Stimulated activated CD4-positive, alpha-beta T cell treated with anti-CD3 and anti-CD28 coated beads, TNF-alpha, amount 100 ng/mL, for 1 hour (primary cell): ENCODE measurements at places on chromosomes 11 and 22.

GRCh38 chr11:1129611-1130160 lies 28.1 kb upstream of the MUC5AC start:
- DNase-seq: no peak

DNA sequence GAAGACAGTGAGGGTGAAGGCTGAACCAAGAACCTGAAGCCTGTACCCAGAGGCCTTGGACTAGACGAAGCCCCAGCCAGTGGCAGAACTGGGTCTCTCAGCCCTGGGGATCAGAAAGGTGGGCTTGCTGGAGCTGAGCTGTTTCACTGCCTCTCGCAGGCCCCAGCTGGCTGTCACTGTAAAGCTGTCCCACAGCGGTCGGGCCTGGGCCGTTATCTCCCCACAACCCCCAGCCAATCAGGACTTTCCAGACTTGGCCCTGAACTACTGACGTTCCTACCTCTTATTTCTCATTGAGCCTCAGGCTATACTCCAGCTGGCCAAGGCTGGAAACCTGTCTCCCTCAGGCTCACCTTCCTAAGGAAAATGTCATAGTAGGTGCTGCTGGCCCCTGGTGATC lies 4.1 kb downstream of the PPP1CA start:
- no peak for DNase-seq

DNA sequence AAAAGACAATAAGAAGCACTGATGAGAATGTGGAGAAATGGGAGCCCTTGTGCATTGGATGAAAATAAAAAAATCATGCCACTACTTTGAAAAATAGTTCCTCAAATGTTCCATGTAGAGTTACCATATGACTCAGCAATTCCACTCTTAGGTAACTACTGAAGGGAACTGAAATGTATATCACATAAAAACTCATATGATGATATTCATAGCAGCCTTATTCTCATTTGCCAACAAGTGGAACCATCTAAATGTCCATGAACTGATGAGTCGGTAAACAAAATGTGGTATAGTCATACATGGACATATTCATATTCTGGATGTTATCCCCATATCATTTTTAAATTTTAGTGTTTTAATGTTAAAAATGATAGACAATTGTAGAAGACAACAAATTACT lies 3.5 kb downstream of the KRTAP5-9 start:
- DNase-seq: no peak

DNA sequence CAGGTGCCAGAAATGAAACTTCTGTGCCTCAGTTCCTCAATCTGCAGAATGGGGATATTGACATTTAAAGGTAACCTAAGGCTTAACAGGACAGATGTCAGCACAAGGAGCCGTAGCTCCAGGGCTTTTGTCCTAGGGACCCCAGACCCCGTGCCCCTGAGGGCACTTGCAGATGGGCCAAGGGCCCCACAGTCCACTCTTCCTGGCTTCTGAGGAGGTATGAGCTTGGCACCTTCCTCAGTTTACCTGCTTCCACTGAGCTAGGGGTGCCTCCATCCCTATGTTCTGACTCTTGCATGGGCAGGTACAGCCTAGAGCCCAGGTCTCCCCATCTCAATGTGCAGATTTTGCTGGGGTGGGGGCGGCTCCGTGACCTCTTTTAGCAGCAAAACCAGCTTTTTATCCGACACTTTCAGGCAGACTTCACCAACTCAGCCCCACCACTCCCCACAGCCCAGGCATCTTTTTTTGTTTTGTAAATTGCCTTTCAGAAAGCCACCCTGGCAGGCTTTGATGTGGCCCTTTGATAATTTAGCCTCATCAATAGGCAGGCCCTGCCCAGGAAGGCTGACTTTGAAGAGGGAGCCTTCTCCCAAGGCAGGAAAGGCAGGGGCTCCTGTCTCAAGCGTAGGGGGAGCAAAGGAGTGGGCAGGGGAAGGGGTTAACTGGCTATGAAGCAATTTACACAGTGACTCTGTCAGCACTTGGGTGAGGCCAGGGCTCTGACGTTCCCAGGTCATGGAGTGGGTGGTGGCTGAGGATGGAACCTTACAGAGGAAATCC lies 23.7 kb upstream of the FGF3 start:
- no peak for DNase-seq

- no peak for DNase-seq
These were observed 846.6 kb upstream of the ANO3 start for GRCh38 chr11:25485315-25485714.

DNA sequence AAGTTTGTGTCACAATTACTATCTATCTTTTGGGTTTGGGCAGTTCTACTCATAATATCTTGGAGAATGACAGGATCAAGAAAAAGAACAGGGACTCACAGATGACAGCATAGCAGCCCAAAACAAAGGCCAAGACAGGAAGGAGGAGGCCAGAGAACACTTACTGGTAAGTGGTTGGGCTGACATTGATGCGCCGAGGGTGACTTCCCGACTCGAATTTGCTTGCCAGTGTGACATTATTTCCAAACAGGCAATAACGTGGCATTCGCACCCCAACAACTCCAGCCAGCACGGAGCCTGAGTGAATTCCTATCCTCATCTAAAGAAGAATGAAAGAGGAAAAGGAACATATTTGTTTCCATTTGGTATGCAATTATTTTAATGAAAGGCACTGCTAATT lies 309.9 kb downstream of the GUCY1A2 start:
- DNase-seq: no peak

DNA sequence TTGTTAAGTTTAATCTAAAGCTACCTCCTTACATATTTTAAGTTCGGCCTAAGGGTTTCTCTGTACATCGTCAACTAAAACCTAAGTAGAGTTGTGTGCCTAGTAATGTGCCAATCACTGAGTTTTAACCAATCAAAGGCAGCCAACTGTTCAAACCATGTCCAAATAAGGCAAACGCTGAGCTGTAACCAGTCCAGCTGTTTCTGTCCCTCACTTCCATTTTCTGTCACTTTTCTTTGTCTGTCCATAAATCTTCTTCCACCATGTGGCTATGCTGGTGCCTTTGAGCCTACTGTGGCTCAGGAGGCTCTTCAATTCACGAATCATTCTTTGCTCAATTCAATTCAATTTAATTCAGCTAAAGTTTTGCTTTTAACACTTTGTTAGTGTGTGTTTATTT lies 13.9 kb upstream of the ATXN10 start:
- DNase-seq: no peak

GRCh38 chr11:6799402-6799801 lies at the start of gene OR6A2:
TSS of gene OR6A2 (minus strand) at chr11:6799689. CDS start at chr11:6795708, 3,981 bp downstream.
- DNase-seq: no peak

DNA sequence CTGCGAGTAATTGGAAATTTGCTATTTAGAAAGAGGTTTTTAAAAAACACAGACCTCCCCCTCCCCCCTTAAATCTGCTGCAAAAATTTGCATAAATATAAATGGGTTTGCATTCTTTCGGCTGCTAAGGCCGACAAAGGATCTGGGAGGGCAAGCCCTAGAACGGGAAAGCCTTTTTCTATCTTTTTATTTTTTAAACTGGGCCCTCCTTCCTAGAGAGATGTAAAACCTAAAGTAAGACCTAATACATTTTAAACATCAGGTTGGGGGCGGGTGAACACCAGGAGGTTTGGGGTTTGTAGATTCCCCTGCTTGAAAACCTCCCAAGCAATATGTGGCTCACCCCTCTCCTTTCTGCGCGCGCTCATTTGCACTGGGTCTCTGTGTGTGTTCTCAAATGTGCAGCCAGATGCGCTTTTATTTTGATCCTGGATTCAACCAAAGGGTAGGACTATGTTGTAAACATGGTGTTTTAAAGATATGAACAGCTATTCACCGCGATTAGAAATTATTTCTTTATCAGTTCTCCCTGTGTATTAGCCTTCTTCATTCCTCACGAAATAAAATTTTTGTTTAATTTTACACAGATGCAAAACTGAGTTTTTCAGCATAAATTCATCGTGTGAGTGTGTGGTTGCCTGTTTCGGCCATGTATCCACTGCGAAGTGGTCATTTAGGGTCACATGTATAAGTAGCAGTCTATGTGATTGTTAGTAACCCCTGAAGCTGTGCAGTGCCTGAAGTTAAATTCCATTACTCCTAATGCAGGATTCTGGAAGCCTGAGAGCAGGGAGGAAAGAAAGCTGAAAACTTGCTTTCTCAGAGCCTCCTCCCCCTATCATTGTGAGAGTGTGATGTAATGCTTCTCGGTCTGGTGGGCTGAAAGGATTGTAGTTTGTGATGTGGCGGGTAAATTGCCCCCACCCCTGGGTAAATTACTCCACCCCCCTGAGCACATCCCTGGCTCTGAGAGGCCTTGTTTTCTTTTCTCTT lies 988 bp downstream of the TNRC6B start:
- DNase-seq: no peak

- no peak for DNase-seq
These were observed 771.4 kb downstream of the BRD1 start for GRCh38 chr22:49056301-49056700.

- no peak for DNase-seq
These were observed 25.4 kb downstream of the YPEL1 start for GRCh38 chr22:21710156-21710555.

- DNase-seq: no peak
These were observed 21.8 kb downstream of the NUCB2 start for GRCh38 chr11:17298302-17298701.

GRCh38 chr22:22420580-22420979 lies 88.0 kb downstream of the ZNF280B start:
- no peak for DNase-seq

DNA sequence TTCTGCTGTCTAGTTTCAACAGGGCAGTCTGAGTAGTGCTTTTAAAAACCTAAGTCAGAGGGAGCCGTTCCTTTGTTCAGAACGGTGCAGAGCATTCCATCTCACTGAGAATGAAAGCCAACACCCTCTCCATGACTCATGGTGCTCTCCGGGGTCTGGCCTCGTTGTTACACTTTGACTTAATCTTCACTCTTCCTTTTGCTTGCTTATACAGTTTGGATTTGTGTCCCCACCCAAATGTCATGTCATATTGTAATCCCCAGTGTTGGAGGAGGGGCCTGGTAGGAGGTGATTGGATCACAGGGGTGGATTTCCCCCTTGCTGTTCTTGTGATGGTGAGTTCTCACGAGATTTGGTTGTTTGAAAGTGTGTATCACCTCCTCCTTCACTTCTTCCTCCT lies 292.2 kb downstream of the ST3GAL4 start:
- DNase-seq: no peak

DNA sequence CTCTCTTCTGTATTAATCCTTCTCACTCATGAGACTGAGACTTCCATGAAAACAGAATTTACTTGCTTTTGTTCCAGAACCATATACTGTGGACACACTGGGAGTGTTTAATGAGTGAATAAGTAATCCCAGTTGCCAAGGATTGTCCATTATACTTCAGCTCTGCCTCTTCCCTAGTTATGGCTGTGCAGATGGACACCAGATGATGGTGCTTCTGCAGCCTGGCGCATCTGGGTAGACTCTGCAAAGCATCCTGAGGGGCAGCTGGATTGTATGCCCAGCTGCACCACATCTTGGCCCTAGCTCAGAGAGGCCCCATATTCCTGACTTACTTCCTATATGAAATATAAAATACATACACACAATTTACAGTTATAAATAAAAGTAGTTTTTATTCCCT lies 43.5 kb downstream of the DBX1 start:
- DNase-seq: no peak

GRCh38 chr11:65539744-65540289 lies 14.9 kb downstream of the SCYL1 start:
- no peak for DNase-seq

GRCh38 chr11:113272281-113272680 lies 42.1 kb upstream of the TTC12 start:
- DNase-seq: no peak

GRCh38 chr11:66325263-66325671 lies 8.4 kb upstream of the CD248 start:
- no peak for DNase-seq

GRCh38 chr11:62876712-62877111 lies 4.0 kb upstream of the SLC3A2 start:
- DNase-seq: no peak

- DNase-seq: no peak
These were observed 1917.5 kb downstream of the LRRC4C start for GRCh38 chr11:39541945-39542351.

GRCh38 chr11:69957849-69958248 lies 120.3 kb upstream of the ANO1 start:
- no peak for DNase-seq

DNA sequence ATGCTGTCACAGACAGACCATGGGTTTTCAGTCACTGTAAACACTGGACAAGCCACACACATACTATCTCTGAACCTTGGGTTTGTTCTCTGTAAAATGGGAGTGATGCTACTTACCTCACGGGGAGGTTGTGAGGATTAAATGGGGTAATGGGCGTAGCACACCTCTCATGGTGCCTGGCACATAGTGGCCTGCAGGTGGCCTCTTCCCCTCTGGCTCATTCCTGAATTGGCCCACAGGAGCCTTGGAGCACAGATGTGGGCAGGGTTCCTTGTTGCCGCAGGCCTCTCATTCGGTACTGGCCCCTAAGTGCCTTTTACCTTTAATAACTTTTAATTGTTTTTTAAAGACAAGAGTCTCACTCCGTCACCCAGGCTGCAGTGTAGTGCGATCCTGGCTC lies 11.7 kb downstream of the MICAL2 start:
- no peak for DNase-seq

GRCh38 chr11:100624346-100624745 lies 62.7 kb upstream of the ARHGAP42 start:
- DNase-seq: no peak

DNA sequence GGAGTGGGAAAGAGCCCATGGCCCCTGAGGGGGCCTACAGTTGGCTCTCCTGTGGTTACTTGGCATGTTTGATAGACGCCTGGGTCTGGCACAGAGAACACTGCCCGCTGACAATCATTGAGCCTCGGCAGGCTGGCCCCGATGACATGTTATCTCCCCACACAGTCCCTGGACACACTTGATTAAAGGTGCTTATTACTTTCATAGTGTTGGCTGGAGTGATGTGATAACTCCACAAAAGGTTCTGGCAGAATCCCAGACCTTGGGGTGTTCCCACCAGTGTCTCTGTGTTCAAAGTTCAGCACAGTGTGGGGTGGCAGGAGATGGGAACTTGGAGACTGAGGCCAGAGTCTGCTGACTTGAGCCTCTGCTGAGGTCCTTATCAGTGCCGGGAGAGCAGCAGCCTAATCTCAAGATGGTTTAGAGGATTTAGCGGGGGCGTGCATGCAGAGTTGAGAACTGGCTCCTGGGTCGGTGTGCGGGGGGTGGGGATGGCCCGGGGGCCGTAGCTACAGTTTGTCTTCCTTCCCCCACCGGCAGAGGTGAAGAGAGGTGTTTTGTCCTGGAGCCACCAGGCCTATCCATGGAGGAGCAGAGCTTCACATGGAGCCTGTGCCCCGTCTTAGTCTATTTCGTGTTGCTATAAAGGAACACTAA lies 22.5 kb downstream of the PARVB start:
- DNase-seq: no peak

GRCh38 chr11:115168229-115168671 lies 336.0 kb downstream of the CADM1 start:
- no peak for DNase-seq

DNA sequence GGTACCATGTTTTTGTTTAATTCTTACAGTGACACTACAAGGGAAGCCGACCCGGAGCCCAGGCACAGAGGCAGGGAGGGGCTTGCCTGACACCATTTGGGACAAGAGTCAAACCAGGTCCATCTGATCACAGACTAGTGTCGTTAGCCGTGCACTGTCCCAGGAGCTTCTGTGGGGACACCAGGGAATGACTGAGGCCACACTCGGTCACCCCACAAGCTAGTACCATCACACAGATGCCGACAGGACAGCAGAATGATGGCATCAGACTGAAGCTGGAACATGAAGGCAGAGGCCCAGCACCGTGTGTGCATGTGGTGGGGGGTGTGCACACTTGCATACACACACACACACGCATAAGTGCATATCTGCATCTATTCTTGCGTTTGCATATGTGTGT lies 61.5 kb upstream of the NECTIN1 start:
- no peak for DNase-seq

GRCh38 chr22:43118953-43119458 lies 8.5 kb downstream of the BIK start:
- DNase-seq: no peak
